Activated CD8-positive, alpha-beta memory T cell treated with anti-CD3 and anti-CD28 coated beads for 36 hours (primary cell): ENCODE measurements at places on chromosomes 6 and 20. TPM values are rescaled to one million over a fixed set of nuclear protein-coding genes. Genes with fewer than 3 reads are reported as not detected.

Gene SPEF1
- total RNA-seq, result not detected

Gene COL9A3
- total RNA-seq, result not detected

Gene ROS1
- total RNA-seq, result not detected

Gene SNHG17
- total RNA-seq, result 236 TPM

Gene BICRAL
- 12.6 TPM for total RNA-seq

Gene OR12D3
- not detected for total RNA-seq

Gene VGLL2
- total RNA-seq, result not detected

Gene MED23
- 28.4 TPM for total RNA-seq

Gene SMLR1
- not detected for total RNA-seq

Gene ANKRD66
- total RNA-seq, result not detected

Gene EDN1
- 0.13 TPM for total RNA-seq

Gene BHLHE23
- not detected for total RNA-seq

Gene EDN3
- not detected for total RNA-seq

Gene LRRN4
- total RNA-seq, result not detected

Gene PAX1
- not detected for total RNA-seq

Gene SLC44A4
- total RNA-seq, result not detected

Gene GPR6
- not detected for total RNA-seq
